M059J (cell line): ENCODE measurements at places on chromosomes 6 and 20. TPM values are rescaled to one million over a fixed set of nuclear protein-coding genes. Genes with fewer than 3 reads are reported as not detected.
A peak's percentile ranks its signal among the peaks of the same experiment; 100 is the strongest.

The CRYBG1 gene
- 18.9 and 23.7 TPM in 2 replicates for total RNA-seq

- DNase-seq, result no peak
Measured at GRCh38 chr20:8780915-8781314, 288.0 kb upstream of the PLCB4 start.

DNA sequence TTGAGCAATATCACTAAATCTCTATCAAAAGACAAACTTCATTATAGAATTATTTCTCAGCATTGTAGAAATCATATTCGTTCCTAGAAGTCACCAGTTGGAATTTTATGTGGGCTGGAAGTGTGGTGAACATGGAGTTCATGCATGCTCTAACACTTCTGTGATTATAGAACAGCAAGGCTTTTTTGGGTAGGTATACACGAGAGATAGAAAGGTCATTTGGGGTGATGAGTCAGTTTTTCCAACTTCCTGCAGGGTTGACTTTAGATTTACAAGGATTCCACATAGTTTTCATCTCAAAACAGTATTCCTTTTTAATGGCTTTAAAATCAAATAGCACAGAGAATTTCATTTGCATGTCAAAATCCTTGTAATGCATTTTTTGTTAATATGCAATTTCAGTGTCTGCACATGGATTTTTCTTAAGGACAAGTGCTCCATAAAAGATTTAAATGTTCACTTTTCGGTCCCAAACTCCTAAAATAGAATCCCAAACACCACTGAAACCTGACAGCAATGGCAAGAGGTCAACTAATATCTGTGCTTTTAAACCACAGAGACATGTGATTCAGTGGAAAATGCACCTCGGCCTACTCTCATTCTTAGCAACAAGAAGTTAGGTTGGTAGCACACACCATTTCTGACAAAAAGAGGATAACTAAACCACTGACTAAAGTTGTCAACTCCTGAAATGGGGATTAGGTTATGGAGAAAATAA is 211.0 kb downstream of the MOXD1 start:
- peak; percentile 96 for DNase-seq

- no peak for DNase-seq
Measured at GRCh38 chr6:84077645-84078044, 44.1 kb downstream of the MRAP2 start.
